ENCODE measurements at places on chromosomes 3 and 15. TPM values are rescaled to one million over a fixed set of nuclear protein-coding genes. Genes with fewer than 3 reads are reported as not detected.

ABTB1 gene
- 1.3 TPM for total RNA-seq

PSMA4 gene
- total RNA-seq, result 399 TPM

ASB14 gene
- total RNA-seq, result not detected

AGBL1 gene
- not detected for total RNA-seq

SSUH2 gene
- not detected for total RNA-seq

SLC24A5 gene
- total RNA-seq, result not detected

GPR160 gene
- not detected for total RNA-seq

RUVBL1 gene
- total RNA-seq, result 101 TPM

DET1 gene
- total RNA-seq, result 5.5 TPM

EFHB gene
- total RNA-seq, result 0.11 TPM

CGNL1 gene
- 3.2 TPM for total RNA-seq

CCR8 gene
- not detected for total RNA-seq

DLL4 gene
- total RNA-seq, result not detected

C2CD4B gene
- total RNA-seq, result not detected

RAB8B gene
- total RNA-seq, result 66.8 TPM

DNA sequence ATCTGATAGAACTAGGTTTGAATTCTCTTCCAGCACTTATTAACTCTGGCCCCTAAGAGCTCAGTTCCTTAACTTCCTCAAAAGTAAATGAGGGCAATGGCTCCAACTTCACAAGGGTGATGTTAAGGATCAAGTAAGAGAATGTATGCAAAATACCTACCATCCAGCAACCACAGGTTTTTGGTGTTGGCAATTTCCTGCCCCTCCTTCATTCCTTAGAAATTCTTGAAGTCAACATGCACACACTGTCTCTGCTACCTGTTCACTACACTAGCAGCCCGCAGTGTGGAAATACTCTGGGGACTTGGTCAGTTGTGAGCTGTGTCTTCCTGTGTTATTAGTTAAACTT lies 5.0 kb downstream of the ZBED2 start:
- DNase-seq, result no peak

DNA sequence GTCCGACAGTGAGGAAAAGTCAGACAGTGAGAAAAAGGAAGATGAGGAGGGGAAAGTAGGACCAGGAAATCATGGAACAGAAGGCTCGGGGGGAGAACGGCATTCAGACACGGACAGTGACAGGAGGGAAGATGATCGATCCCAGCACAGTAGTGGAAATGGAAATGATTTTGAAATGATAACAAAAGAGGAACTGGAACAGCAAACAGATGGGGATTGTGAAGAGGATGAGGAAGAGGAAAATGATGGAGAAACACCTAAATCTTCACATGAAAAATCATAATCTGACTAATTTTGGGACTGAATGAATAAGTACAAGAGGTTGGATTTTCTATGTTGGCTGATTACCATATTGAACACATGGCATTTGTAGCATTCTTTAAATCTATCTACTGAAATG lies 26.2 kb downstream of the SEC62 start:
- no peak for DNase-seq

- DNase-seq, result peak; percentile 78
Observed at GRCh38 chr15:52523192-52523591, 5.5 kb downstream of the MYO5A start.

- no peak for DNase-seq
Observed at GRCh38 chr15:57589281-57589680, 2.4 kb upstream of the MYZAP start.

DNA sequence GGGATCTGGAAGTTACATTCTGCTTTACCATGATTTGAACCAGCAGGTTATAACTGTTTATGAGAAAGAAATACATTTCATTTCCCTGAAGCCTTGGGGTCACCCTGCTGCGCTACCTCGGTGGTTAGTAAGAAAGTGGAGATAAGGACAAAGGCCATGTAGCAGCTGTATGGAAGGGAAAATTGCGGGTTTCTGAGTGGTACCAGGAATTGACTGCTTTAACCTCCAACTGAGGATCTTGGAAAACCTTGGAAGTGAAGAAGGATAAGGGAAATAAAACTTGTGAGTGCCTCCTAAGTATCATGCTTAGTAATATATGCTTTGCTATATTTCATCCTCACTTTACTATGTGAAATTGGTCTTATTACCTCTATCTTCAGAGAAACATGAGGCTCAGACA lies 76.1 kb upstream of the GAP43 start:
- DNase-seq, result no peak

GRCh38 chr3:23159929-23160328 lies 43.2 kb upstream of the UBE2E2 start:
- peak; percentile 83 for DNase-seq

DNA sequence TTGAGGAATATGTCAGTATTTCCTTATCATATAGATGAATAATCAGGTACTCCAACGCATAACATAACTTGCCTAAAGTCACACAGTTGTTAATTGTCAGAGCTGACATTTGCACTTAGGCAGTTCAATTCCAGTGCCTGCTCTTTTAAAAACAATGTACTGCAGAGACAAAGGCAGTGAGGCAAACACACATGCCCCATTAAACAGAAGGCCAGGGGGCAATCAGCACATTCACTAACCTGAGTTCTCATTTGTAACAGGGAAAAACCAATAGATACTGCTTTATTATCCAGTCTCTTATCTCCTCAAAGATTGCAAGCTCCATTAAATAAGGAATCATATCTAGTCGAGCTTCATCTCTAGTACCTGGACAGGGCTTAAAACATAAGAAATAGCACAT lies 1017.4 kb downstream of the SQOR start:
- no peak for DNase-seq

DNA sequence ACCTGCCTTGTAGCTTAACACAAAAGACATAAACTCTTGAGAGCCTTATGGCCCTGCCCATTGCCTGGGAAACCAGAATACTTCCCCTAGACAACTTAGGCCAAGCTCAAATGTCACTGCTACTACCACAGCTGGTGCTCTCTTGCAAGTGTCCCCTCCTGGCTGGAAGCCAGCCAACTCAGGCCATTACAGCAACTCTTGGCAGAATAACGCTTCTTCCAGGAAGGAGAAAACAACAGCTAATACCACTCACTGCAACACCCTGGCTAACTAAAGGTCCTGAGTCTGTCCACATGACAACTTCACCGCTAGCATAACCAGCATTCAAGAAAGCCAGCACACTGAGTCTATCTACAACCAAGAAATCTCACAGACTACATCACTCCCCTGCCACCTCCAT lies 5.1 kb upstream of the B4GALT4 start:
- DNase-seq, result no peak

DNA sequence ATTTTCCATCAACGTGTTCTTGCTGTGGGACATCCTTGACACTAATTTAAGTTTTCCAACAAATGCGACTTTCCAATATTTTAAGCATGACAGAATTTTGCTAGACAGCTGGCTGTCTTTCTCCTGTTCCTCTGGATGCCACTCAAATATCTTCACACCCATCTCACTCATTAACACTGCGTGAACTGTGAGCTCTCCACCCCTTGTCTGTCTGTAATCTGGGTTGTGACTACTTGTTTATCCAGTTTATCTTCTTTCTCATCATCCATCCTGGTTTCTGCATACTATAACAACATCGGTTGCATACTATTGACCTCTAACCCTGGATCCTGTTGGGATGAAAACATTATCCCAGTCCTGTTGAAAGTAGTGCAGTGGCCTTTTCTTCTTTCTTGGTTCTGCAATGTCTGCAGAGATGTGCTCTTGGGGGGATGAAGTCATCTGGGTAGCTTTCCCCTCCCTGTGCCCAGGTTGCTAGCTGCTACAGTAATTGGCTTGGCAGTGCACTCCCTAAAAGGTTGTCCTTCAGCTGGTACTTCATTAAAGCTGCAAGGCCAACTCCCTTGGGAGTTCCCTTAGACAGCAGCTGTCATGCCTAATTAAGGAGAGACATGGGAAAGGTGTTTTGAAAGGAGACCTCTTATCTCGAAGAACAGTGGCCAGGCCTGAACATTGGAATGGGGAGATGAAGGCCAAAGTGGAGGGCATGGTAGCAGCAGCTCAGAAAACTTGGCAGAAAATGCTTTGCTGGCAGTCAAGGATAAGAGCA lies 24.7 kb downstream of the KAT2B start:
- DNase-seq, result no peak

DNA sequence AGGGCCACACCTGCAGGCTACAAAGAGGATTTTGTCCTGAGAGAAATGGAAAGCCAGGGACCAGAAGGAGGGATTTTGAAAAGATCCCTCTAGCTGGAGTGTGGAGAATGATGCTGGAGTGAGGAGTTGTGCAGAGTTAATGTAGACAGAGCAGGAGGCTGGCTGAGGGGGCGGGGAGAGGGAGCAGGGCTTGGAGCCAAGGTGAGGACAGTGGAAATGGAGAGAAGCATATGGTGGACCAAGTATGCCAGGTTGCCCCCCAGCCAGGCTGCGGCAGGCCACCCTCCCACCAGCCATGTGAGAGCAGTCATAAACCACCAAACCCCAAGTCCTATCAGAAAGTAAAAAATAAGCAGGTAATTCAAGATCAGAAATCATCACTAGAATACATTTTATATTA lies 14.7 kb downstream of the RARRES1 start:
- no peak for DNase-seq

DNA sequence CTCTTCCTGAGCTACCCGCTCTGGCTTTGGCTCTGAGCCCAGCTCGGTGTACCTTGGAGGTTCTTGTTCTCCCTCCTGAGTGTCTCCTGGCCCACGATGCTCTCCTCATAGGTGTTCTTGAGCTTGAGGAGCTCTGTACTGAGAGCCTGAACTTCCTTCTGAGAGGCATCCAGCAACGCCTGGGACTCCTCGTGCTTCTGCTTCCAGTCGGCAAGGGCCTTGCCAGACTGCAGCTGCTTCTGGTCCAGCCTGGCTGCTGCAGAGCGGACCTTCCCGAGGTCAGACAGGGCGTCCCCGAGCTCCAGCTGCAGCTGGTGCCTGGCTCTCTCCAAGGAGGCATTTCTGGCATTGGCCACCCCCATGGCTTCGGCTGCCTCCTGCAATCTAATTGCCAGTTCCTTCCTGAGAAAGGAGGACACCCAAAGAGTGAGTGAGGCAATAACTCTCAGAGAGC lies 99.8 kb downstream of the MYH15 start:
- no peak for DNase-seq

DNA sequence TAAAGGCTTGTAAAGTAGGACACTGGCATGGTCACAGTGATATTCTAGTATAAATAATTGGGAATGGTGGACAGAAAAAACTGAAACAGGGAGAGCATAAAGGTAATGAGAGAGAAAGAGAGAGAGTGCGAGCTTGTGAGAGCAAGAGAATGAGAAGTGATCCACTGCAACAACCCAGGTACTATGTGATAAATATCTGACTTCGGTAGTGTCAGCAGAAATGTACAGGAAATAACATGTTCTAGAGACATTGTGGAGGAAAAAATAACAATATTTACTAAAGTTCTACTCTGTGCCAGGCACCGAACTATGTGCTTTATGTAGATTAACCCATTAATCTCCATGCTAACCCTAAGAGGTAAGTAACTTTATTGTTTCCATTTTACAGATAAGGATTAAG lies 425.9 kb downstream of the ZBTB20 start:
- no peak for DNase-seq

GRCh38 chr3:11522398-11522715 lies 121.4 kb downstream of the VGLL4 start:
- DNase-seq, result no peak

- DNase-seq, result no peak
Observed at GRCh38 chr3:179067291-179067690, 4.3 kb downstream of the ZMAT3 start.

- peak; percentile 69 for DNase-seq
Observed at GRCh38 chr3:188362405-188362831, 208.5 kb downstream of the LPP start.

DNA sequence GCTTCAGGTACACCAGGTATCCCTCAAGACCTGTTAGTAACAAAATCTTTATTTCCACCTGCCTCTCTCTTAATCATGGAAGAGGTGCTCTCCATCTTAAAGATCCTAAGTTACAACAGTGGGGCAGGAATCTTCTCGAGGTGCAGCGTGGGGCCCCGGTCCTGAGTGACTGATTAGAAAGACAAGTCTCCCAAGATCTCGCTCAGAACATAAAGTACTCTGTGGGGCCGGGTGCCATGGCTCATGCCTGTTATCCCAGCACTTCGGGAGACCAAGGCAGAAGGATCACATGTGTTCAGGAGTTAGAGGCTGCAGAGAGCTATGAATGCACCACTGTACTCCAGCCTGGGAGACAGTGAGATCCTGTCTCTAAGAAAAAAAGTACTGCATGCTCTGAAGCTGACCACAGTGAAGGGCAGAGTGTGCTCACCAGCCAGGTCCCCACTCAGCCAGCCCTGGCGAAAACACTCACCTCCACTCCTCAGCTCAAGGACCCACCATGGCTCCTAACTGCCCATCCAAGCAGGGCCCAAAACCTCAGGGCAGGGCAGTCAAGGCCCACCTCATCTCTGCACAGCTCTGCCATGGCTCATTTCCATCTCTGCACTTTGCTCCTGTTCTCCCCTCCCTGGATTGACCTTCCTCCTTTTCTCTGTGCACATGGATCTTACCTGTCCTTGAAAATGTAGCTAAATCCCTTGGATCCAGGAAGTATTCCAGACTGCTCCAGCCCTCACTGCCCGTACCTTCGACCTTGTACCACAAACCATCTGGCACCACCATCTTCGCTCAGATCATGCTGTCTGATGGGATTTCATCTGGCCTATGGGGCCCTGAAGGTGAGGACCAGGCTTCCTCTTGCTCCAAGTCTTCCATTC lies 7.1 kb downstream of the SEMA7A start:
- DNase-seq, result no peak
